ENCODE measurements at places on chromosomes 2 and 18. TPM values are rescaled to one million over a fixed set of nuclear protein-coding genes. Genes with fewer than 3 reads are reported as not detected.

Gene ELOA2
- total RNA-seq = not detected

Gene DSG1
- total RNA-seq = not detected

Gene LOXL3
- total RNA-seq = 5.8 TPM

Gene RRM2
- 4.6 TPM for total RNA-seq

All from ovary (tissue), 10 donors.